Hippocampal formation (tissue), 2 donors: ENCODE measurements at places on chromosomes 5 and 9.

- DNase-seq, result no peak
These were observed 1317.0 kb upstream of the ACO1 start for GRCh38 chr9:31067418-31067817.

DNA sequence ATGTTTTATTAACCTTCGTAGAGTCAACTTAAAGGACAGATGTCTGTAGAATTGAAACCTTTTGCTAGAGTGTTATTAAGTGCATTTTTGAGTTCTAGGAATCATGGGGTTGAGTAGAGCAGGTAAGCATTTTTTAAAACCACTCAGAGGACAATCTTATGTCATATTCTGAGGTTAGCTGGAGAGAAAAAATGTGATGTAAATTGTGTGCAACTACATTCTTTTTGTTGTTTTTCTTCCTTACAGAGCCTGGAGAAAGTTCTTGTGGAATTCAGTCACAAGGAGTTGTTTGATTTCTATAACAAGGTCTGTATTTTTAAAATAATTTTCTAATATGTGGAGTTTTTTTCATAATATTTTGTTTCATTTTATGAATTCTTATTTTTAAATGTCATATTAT lies 206.4 kb downstream of the COMMD10 start:
- DNase-seq, result no peak

DNA sequence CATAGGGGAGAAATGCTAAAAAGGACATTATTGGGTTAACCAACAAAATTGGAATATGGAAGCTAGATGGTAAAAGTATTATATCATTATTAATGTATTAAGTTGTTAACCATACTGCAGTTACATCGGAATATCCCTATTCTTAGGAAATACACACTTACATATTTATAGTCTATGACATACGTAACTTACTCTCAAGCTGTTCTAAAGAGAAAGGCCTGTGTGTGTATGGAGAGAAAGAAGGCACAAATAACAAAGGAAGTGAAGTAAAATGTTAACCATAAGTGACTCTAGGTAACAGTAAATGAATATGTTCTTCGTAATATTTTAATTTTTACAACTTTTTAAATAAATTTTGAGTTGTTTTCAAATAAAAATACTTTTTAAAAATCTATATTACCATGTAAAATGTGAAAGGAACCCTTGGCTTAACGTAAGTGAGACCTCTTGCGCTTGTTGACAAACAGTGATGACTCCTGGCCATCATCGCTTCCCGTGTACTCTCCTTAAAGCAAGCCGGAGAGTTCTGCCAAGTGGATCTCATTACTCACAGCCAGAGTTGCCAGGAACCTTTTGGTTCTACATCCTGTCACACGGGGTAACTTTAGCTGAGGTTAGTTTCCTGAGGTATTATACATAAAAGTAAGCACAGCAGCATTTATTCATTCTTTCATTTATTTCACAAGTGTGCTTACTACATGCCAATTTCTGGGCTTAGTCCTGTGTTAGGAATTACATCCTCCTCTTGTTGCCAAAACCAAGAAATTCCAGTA lies 165.4 kb downstream of the EPB41L4A start:
- DNase-seq, result no peak

- DNase-seq, result no peak
These were observed 1918.8 kb downstream of the EFNA5 start for GRCh38 chr5:105751908-105752307.

DNA sequence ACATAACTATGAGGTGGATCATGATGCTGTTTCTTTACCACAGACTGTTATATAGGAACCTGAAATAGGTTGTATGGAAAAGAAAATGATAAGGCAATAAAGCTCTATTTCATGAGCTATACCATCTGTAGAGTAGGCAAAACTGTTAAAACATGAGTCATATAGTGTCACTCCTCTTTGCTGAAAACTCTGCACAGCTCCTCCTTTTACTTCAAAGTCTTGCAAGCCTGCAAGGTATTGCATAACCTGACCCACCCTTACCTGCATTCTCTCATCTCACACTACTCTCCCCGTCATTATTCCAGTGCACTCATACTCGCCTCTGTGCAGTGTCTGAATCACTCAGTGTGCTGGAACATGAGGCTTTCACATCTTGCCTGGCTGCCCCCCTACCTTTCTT lies 790.1 kb downstream of the EFNA5 start:
- DNase-seq, result peak; percentile 11

GRCh38 chr9:75087289-75087823 lies 599 bp downstream of the NMRK1 start:
- no peak for DNase-seq

GRCh38 chr5:139092741-139093343 lies 105.3 kb downstream of the SIL1 start:
- DNase-seq, result no peak

GRCh38 chr5:145979270-145980223 lies 43.2 kb downstream of the SH3RF2 start:
- DNase-seq, result no peak

DNA sequence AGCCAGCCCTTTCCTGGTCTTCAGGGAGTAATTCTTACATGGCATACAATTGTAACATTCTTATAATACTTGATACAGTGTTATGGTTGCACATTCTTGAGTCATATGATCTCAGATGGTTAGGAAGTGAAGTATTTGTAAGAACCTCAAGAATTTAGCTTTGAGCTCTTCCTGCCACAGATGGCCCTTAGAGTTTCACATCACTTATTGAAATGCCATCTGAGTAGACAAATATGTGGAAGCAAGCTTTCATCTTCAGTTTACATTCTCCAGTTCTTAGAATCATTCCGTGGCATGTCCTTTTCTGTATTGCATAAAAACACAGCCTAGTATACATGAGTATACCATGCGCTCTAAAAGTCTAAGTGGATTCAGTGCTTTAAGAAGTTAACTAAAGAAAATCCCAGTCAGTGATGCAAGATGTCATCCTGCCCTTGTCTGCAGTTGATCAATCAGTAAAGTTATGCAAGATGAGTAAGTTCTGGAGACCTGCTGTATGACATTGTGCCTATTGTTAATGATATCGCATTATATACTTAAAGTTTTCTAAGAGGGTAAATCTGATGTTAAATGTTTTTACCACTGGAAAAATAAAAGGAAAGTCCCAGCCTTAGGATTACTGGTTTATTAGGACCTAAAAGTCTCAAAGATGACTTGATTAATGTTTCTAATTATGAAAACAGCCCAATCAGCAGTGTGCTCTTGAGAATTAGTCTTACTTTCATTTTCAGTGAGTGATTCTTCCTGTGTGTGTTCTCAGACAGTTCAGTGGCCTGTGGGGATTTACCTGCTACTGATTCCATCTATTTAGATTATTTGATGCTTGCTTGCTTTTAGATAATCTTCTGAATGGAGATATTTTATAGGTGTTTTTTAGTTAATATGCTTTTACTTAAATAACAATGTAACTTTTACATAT lies 29.4 kb downstream of the RHOBTB3 start:
- no peak for DNase-seq

- DNase-seq, result no peak
These were observed 8.6 kb downstream of the HAVCR2 start for GRCh38 chr5:157100140-157100679.

- no peak for DNase-seq
These were observed 197.9 kb downstream of the SH3GL2 start for GRCh38 chr9:17776735-17777134.

DNA sequence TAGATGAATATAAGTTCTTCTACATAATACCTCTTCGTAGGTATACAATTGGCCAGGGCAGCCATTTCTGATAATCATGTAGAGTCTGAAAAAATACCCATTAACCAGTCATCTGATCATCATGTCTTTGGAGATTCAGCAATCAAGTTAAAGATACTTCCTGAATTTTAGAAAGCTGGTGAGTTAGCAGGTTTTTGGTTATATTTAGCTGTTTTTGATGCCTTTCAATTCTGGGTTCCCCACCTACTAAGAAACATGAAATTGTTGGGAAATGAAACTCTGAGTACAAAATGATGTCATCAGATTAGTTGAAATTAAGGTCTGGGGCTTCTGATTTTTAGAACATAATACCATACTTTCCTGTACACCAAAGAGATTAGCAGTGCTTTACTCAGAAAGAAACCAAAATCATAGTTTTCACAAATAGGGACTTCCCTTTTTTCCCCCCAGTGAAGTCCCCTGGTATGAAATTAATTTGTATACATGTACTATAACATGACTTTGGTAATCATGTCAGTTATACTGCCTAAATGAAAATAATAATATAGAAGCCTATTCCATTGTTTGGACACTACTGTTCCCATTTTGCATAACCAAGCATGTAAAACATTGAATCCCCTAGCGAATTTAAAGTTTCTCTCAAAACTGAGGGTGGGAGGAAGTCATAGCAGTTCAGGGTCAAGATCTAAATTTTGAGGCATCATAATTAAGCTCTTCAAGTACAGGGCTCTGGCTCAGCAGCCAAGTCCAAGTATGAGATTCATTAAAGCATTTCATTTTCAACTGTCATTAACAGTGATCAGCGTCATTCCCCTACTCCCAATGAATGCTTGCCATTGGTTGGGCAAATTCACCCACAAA lies 17.9 kb downstream of the PRLR start:
- no peak for DNase-seq

- no peak for DNase-seq
These were observed 398.2 kb downstream of the SLCO4C1 start for GRCh38 chr5:101897914-101898313.

DNA sequence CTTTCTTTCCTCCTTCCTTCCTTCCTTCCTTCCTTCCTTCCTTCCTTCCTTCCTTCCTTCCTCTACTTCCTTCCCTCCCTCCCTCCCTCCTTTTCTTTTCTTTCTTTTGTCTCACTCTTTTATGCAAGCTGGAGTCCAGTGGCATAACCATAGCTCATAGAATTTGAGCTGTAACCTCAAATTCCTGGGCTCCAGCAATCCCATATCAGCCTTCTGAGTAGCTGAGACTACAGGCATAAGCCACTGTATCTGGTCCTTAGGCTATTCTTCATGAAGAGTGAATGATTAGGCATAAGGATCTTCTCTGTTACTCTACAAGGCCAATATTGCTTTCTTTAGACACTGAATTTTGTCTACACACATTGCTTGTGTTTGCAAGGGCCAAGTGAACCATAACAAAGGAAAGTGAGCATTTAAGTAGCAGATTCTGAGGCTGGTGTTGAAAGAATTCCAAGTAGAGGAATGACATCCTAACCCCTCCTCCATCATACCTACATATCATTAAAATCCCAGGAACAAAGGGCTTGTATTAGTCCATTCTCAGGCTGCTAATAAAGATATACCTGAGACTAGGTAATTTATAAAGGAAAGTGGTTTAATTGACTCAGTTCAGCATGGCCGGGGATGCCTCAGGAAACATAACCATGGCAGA lies 293.2 kb downstream of the HCN1 start:
- DNase-seq, result no peak

DNA sequence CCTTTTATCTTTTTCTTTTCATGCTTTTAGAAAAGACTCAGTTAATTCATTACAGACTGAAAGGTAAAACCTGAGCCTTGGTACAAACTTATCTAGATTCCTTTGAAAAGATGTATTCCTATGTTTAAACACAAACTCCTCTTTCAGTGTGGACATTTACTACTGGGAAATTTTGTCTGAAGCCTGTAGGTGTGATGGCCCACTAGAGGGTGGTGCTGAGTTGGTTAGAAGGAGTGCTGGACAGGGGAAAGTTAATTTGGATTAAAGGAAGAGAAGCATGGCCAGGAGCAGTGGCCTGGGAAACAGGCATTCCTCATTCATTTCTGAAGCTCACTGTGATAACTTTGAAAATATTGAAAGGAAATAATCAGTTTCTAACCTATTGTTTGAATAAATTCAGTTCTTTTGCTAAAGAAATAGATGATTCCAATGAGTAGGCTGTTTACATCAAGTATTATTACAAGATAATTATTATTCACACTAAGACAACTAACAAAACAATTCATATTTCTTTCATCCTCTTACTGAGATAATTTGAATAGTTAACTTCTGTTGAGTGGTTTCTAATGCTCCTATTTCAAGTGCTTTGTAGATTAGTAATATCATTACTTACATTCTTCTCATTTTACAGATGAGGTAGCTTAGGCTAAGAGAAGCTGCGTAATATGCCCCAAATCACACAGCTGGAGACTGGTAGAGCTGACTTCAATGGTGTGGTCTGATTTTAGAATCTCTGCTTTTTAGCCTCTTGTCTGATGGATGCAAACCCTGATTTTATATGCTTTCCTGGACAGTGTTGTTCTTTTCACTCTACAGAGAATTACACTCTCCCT lies 150.9 kb downstream of the ADGRV1 start:
- peak; percentile 45 for DNase-seq

GRCh38 chr9:31719262-31719661 lies 665.2 kb upstream of the ACO1 start:
- DNase-seq, result no peak
